ENCODE measurements at places on chromosomes 7 and 10.

DNA sequence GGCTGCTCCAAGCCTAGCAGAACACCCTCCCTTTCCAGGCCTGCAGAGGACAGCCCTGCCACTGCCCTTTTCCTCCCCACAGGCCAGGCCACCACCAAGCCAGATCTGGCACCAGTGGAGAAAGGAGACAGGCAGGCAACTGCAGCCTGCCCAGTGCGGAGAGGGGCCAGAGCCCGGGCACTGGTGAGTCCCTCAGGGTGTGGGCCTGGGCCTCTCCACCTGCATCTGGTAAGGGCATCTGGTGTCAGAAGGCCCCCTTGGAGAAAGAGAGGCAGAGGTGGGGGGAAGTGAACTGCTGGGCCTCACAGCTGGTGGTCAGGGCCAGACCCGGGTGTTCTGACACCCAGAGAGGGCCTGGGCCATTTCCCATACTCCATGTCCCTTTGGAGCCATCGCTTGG, 27.9 kb downstream of the ZNF783 start:
- DNase-seq, result no peak

DNA sequence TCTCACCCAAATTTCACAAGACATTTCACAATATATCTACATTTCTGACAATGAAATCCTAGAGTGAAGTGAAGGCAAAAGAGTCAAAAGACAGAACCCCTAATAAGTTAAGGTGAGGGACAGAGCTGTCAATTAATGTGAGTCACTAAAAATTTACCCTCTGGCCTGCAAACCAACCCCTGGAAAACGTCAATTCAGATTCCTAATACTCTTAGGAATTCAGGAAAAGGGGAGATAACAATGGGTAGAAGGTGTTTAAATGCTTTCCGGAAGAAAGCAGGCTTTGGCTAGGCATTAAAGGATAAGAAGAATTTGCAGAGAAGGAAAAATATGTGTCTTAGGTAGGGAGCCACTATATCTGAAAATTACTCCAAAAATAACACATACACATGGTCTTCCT, 299.6 kb downstream of the INHBA start:
- DNase-seq, result no peak

GRCh38 chr7:2205036-2205780, 27.5 kb downstream of the MAD1L1 start:
- DNase-seq, result no peak

- DNase-seq, result no peak
Measured at GRCh38 chr10:121092720-121093095, 241.5 kb downstream of the WDR11 start.

DNA sequence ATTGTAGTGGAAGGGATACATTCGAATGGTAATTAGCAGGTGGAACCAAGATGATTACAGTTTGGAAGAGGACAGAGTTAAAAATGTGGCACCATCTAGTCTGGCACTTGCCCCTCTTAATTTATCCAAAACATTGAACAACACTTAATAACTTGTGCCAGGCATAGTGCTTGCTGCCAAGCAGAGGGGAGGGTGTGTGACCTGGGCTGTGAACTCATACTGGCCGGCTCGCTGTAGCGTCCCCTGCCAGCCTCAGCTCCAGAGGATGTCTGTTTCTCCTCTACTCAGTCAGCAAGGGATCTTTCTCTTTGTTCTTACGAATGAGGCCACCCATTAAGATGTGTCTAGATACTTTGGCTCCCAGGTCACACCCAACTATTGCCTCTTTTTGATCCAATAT, 179.4 kb upstream of the INHBA start:
- no peak for DNase-seq

- DNase-seq, result no peak
Measured at GRCh38 chr10:106722524-106722923, 442.0 kb downstream of the SORCS1 start.

DNA sequence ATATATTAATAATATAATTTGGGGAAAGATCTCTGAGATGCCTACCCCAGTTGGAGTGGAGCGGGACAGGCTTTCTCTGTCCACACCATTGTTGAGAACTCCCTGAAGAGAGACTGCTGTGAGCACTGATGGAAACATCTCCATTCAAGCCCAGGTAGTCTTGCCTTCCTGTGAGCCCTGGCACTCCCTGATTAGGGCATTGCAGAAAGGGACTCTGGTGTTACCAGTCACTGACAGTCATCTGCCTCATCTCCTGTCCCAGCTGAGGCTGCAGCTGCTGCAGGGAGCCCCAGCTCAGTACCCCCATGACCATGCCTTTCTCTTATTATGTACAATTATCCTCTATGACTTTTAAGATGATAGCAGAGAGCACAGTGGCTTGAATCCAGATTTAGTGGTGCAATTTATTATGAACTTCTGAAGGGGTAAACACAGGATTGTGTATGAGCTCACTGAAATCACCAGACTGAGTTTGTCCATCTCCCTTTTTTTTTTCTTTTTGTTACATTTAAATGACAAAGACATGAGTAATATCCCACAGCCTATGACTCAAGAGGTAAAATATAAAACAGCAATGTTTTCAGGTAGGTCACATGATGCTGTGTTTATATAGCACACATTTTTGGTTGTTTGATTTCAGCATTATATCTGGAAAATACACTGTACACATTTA, 236.9 kb downstream of the SLC25A13 start:
- DNase-seq, result no peak

GRCh38 chr7:2719007-2719406, 31.0 kb downstream of the AMZ1 start:
- DNase-seq, result peak; percentile 60

DNA sequence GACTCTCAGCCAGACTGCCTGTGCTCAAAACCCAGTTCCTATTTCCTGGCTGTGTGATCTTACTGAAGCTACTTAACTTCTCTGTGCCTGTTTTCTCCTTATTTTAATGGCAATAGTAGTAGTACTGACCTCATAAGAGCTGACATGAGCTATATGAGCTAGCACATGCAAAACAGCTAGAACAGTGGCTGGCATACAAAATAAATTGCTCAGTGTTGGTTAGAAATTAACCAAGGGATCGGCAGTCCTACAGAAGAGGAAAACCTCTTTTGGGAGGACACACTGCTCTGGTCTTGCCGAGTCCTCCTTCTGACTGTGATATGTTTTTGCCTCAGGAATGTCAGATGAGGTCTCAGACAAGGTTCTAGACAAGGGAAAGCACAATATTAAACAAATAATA, 322.6 kb downstream of the GRM8 start:
- no peak for DNase-seq

- no peak for DNase-seq
Measured at GRCh38 chr7:82549616-82550285, 106.2 kb upstream of the CACNA2D1 start.

GRCh38 chr10:71700731-71701368, 18.7 kb downstream of the C10orf105 start:
- DNase-seq, result no peak

GRCh38 chr10:122703483-122704448, 4.1 kb upstream of the C10orf120 start:
- peak; percentile 34 for DNase-seq

GRCh38 chr7:157545681-157546060, 208.9 kb downstream of the DNAJB6 start:
- no peak for DNase-seq

DNA sequence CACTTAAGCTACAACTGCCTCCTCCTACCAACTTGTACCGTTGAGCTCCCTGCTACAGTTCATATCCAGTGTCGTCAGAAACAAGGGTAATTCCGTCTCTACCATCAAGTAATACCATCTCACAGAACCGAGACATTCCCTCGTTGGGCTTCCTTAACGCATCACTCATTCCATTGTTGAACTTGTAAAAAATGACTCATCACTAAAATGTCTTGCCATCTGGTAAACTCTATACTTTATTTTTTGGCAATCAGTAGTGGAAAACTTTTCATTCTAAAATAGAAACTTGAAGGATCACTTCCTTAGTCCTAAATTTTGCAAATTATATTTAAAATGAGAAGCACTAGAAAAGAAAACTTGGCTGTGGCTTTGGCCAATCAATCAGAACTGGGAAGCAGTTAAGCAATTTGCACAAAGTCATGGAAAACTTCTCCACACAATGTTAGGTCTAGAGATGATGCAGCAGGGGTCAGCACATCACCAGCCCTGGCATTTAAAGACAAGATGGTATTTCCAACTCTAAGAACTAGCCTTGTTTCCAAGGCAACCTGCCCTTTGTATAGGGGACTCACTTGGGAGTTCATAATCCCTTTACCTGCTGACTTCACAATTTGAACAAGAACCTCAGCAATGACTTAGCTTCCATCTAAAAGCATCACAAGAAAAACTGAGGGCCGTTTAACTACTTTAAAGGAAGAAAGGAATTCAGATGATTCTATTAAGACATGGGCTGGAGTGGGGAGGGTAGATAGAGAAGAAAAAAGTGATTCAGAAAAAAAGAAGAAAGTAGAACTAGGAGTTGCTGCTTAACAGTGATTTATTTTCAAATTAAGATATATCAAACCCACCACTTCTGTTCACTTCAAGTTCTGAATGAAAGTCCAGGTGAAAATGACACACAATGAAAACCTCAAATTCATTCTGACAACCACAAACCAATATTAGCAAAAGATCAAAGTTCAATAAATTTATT, 288.1 kb downstream of the PARD3 start:
- DNase-seq, result no peak

DNA sequence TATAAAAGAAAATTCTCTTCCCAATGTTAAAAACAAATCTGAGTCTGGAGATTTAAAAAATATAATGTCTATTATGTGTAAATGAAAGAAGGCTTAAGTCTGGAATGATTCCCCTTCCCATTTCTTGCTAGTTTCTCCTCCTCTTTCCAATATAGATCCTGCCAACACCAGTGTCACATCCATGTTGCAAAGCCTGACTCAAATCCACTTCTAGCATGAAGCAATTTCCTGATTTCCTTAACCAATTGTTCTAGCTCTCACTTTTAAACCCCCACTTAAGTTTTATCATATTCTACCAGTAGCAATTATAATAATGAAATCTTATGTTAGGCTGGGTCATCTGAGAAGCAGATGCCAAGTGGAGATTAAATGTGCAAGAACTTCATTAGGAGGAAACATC, 100.1 kb upstream of the SEC61G start:
- no peak for DNase-seq

DNA sequence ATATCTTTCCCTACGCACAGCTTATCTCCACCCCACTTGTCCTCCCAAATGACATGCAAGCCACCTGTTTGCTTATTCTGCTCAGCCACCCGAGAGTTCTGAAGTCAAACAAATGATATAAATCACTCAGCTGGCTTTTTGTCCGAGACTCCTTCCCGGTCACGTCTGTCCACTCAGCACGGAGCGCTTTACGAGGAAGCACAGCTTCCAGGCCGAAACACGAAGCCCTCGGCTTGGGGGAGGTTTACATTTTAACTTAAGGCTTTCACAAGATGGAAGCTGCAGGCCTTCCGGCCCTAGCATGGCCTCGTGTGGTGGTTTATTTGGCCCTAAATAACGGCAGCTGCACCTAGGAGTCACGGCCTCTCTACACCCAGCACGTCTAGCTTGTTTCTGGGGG, 60.1 kb upstream of the GNA12 start:
- no peak for DNase-seq

- DNase-seq, result peak; percentile 40
Measured at GRCh38 chr10:77801474-77802161, 124.9 kb downstream of the DLG5 start.

- no peak for DNase-seq
Measured at GRCh38 chr10:83764666-83765065, 374.6 kb upstream of the GHITM start.

- peak; percentile 96 for DNase-seq
Measured at GRCh38 chr10:74176380-74177139, 25.5 kb downstream of the ADK start.

- DNase-seq, result no peak
Measured at GRCh38 chr10:77915319-77916105, 11.0 kb downstream of the DLG5 start.

GRCh38 chr7:69213878-69214277, 384.4 kb upstream of the AUTS2 start:
- DNase-seq, result no peak

GRCh38 chr7:999149-999879, 16.3 kb downstream of the CYP2W1 start:
- DNase-seq, result no peak

GRCh38 chr7:151168003-151168786, 701 bp upstream of the GBX1 start:
- DNase-seq, result peak; percentile 60

DNA sequence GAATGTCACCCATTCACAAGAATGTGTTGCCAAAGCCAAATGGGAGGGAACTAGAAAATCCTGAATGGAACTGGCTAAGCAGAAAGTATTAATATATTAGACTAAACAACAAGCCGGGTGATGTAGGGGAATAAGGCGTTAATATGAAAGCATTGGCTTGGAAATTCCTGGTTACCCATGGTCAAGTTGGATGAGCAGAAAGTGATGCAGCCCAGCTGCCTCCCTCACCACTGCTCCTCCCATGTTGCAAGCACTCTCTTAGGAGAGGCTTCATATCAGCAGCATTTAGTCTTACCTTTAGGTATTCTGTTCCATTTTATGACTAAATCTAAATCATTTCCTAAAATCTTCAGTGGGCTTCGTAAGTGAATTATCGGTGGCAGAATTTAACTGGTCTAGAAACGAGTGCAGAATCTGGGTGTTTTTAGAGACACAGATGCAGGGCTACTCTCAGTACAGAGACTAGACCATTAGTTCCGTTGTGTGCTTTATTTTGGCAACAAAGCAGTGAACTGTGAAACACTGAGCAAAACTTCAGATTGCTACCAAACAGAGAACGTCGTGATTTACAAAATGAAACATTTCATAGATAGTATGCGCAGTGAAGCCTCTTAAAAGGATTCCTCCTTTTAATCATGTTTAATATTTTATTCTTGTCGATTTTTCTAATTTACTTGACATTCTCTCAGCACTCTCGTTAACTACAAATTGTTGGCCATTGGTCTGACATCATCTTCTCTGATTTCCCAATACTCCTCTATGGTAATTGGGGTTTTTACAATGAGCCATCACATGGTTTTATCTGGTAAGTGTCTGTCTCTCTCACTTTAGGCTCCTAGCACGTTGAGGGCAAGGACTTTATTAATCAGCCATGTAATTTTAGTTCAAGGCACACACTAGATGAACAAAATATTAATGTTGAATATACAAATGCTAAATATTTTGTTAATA, 22.0 kb upstream of the HGF start:
- DNase-seq, result no peak

DNA sequence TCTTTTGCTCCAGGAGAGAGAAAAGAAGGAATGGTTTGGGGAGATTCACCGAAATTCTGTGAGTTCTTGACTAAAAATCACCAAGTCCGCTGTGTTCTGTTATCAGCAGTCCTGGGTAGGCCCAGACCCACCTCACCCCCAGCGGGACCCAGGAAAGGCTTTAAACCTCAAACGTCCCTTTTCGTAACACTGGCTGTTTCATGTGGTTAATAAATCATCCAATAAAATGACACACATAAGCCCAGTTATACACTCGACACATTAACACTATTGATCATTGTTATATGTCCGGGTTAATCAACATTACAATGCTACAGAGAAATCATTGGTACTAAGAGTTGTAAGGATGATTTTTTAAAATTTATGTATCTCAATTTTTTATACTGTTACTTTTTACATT, 25.2 kb downstream of the DIP2C start:
- DNase-seq, result no peak

DNA sequence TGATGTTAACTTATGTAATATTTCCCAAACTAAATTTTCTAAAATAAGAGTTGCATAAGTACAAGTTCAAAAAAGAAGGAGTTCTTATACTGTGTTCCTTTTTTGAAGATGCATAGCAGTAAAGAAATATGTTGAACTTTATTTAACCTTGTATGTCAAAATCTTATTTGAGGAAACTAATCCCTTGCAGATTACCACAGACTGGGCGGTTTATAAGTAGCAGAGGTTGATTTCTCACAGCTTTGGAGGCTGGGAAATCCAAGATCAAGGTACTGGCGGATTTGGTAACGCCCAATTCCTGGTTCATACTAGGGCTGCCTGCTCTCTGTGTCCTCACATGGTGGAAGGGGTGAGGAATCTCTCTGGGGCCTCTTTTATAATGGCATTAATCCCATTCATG, 68.5 kb downstream of the GNAT3 start:
- DNase-seq, result no peak

Measured in stimulated activated CD4-positive, alpha-beta T cell treated with anti-CD3 and anti-CD28 coated beads, Interleukin-4, amount 100 ng/mL, for 48 hours (primary cell).